ENCODE measurements at places on chromosomes 5 and 9.
A peak's percentile ranks its signal among the peaks of the same experiment; 100 is the strongest.

DNA sequence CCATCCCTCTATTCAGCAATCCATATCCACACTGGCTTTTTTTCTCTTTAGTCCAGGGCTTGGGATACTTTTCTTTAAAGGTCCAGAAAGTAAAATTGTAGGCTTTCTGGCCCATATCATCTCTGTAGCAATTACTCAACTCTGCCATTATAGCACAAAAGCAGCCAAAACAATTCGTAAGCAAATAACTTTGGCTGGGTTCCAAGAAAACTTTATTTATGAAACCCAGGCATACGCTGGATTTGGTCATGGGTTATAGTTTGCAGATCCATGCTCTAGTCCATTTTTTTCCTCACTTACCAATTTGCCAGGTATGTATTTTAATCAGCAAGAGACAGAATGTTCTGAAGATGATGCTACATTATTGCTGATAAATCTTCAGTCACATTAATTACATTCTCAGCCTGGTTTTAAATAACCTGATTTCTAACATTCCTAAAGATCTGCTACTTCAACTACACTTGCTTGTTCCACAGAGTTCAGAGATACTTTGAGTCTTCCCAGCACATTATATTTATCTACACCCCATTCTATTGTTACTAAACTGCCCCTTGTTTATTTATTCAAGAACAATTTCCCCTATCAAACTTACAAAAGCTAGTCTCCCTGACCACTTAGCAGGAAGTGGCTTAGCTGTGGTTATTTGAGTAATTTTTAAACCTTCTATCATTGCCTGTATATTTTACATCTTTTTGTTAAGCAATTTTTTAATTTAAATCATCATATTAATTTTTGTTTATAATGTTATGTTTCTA lies 161.0 kb downstream of the ISL1 start:
- DNase-seq, result no peak

DNA sequence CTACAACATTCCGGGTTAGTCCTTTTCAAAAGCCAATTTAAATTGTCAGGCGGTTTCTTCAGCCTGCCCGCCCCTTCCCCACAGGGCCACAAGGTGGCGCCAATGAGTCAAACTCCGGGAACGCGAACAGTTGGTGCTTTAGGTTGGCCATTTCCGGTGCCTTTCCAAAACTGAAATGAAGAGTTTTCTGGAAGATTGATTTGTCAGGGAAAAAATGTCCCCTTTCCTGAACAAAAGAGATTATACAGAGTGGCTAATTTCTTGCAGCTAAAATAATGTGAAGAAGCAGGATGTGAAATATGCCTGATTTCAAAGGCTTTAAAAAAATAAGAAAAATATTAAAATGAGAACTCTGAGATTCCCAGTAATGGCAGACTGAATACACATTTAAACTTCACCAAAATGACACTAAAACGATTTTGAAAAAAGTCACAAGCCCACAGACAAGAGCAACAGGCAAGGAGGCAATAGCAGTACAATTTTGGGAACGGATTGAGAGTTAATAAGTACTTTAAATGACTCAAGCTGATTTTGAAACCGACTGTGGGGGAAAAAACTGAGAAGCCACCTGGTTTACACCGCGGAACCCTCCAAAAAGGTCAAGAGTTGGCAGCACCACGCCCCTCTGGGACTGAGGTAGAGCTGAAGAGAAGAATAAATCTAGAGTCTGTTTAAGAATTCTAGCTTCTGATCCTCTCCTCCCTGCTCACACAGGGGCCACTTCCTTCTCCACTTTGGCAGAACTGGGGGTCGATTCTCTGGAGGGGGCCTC lies 45.7 kb downstream of the SLC46A2 start:
- DNase-seq, result peak; percentile 75

- DNase-seq, result no peak
These were observed 295.5 kb downstream of the DTWD2 start for GRCh38 chr5:118692811-118693342.

GRCh38 chr5:133841831-133842750 lies 126.3 kb downstream of the C5orf15 start:
- DNase-seq, result no peak

GRCh38 chr9:124303762-124304161 lies 46.0 kb downstream of the NEK6 start:
- DNase-seq, result no peak

- no peak for DNase-seq
These were observed 66.1 kb downstream of the TTC39B start for GRCh38 chr9:15240927-15241326.

DNA sequence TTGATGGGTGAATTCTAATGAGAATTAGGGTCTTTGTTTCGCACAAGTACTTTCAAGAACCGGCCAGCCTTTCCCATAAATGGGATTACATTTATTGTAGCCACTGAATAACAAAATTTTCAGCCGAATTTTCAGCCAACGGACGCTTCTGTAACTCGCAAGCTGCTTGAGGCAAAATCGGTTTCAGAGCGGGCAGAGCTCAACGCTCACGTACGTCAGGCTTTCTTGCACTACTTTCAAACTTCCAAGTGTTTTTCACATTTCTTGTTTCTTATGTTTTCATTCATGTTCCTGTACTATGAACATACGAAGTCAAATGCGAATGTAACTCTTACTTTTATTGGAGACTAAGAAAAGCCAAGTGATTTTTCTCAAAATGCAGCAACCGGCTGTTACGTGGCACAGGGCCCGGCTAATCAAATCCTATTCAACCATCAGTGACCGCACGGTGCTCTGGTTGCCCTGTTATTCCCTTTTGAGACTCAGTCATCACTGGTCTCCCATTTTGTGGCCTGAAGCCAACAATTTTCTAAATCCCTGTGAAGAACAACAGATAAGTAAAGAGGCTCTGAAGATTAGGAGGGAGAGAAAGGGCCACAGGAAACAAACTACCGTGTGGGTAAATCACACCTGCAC lies 68.5 kb downstream of the SLC28A3 start:
- peak; percentile 34 for DNase-seq

DNA sequence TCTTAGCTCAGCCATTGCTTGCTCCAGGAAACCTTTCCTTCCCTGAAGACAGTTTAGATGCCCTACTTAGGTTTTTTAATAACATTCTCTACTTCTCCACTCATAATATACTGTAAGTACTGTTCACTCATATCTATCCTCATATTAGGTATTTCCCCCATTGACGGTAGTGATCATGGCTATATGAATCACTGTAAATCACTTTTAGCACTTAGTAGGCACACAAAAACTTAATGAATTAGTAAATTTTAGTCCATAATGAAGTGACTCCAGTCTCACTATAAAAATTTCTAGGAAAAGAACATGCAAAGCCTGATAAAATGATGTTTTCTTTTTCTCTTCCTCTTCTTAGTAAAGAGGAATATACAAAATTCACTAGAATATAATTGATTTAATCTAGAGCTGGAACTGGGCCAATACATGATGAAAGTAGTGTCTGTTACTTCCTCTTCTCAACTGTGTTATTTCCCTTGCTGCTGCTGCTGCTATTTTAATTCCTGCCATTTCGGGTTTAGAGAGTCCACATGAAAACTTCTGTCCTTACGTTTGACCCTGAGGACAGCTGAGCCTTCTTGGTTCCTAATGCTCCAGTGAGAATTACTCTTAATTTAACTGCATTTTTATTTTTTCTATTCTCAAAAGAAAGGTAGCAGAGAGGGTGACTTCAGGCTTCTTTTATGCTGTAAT lies 73.5 kb downstream of the LNPEP start:
- DNase-seq, result peak; percentile 11

DNA sequence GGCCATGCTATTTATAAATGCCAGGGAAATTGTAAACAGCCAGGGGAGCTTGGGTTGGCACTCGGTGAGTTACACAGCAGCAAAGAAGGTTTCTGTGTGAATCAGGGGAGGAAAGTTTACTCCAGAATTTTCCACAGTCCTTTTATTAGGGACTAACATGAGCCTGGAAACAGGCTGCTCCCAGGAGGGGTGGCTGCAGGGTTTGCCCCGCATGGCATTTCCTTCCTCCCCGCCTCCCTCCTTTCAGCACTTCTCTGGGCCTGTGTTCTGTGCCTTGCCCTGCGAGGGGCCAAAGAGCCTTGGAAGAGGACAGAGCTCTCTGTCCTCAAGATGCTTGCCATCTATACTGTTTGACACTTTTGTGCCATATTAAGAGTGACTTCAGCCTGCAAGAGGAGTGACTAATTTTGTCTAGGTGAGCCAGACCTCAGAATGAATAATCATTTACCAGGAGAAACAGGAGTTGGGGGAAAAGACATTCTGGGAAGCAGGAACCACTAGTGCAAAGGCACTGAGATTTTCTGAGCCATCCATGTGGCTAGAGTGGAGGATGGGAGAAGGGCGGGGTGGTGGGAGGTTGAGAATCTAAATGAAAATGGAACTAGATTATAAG lies 1.8 kb downstream of the GSN start:
- DNase-seq, result no peak

DNA sequence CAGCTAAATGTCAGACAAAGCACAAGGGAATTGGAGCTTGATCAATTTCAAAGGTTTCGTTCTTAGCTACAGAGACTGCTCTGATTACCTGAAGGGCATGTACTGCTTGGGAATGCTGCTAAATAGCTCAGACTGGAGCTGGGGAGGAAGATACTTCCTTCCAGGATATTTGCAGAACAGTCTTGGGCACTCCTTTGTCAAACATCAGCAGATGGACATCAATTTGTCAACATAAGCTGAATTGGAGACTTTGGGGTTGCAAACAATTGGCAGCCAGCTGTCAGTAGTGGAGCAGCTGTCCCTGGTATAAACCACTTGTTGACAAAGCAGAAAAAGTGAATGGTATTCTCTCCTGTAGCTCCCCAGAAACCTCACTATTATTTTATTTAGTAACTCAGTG lies 182.0 kb downstream of the CCDC192 start:
- DNase-seq, result no peak
